ENCODE measurements at places on chromosomes 11 and 22. TPM values are rescaled to one million over a fixed set of nuclear protein-coding genes. Genes with fewer than 3 reads are reported as not detected.

The CARD10 gene
- total RNA-seq = 10.1 TPM

The YPEL4 gene
- total RNA-seq = 1.8 TPM

The INSC gene
- total RNA-seq = 1.3 TPM

The PLAAT2 gene
- not detected for total RNA-seq

GRCh38 chr11:125347261-125347585, 148.8 kb downstream of the FEZ1 start:
- DNase-seq = peak; percentile 33

GRCh38 chr11:17736930-17737817, 2.6 kb downstream of the KCNC1 start:
- DNase-seq = no peak

DNA sequence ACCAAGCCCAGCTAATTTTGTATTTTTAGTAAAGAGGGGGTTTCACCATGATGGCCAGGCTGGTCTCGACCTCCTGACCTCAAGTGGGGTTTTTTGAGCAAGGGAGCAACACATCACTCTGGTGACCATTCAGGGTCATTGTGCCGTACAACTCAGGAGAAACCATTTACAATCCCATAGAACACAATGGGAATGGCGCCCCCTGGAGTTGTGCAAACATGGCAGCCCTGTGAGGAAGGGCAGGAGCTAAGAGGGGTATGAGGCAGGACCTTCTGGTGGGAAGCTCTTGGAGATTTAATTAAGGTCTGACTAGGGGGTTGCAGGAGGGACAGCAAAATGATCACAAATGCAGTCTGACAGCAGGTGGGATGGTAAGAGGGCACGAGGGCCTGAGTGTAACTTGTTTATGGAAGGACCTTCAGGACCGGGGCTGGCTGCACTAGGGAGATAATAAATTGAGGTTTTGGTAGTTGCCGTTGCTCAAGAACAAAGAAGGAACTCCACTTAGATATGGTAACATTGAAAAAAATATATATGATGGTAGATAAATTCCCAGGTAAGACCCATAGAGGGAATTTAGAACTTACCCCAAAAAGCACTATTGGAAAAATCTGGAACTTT, 9.1 kb upstream of the CSF2RB start:
- DNase-seq = no peak

GRCh38 chr11:73376160-73376802, at the start of gene RELT:
RELT (plus strand) TSS chr11:73376399; CDS start chr11:73389137, 12,738 bp downstream.
- peak; percentile 93 for DNase-seq

DNA sequence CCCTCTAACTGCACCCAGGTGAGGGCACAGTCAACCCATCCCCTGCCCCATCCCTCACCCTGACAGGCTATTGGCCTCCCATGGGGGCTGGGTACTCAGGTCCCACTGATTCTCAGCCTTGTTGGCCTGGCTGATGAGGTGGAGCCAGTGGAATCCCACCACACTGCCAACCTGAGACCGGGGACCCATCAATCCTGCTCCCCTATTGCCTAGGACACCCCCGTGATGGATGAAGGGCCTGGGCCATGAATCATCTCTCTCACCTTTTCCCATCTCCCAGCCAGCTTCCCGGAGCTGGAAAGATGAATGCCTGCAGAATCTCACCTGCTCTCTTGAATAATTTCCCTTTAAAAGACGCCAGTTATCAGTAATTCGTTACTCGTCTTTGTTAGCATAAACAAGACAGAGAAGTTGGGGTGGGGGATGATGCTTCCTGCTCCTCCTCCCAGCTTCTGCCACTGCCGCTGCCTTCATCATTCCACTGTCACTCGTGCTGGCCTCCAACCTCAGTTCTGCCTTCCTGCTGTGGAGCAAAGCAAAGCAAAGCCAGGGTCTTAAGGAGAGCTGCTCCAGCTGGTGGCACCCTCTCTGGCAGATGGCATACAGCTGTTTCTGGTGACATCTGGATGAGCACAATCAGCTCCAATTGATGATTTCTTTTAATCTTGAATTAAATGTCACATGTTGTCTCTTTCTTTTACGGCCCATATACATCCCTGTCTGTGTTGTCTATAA, 204.0 kb upstream of the NECTIN1 start:
- no peak for DNase-seq

DNA sequence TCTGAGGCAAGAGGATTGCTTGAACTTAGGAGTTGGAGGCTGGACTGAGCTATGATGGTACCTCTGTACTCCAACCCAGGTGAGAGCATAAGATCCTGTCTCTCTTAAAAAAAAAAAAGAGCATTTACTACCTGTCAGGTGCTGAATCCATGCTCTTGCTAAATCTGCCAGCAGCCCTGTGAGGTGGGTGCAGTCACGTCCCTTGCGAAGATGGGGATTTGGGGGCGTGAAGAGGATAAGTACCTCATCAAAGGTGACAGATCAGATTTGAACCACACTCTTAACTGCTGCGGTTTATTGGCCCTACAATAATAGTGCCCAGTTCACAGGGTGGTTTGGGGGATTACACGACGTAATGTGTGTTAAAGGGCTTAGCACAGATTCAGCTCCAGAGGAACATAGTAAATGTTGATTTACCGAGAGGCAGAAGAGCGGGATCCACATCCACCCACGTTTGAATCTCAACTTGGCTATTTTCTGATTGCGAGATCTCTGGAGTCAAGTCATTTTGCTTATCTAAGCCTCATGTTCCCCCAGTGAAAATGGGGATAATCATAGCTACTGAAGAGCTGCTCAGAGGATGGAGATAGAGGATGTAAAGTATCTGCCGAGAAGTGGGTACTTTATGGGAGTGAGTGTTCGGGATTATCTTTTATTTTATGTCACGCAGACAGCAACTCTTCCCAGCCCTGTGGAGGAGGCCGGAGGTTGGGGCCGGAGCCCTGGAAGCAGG, 28.1 kb upstream of the LRRC10B start:
- DNase-seq = no peak

Data from aorta (tissue), 5 donors.